ENCODE measurements at places on chromosomes 12 and 14.

DNA sequence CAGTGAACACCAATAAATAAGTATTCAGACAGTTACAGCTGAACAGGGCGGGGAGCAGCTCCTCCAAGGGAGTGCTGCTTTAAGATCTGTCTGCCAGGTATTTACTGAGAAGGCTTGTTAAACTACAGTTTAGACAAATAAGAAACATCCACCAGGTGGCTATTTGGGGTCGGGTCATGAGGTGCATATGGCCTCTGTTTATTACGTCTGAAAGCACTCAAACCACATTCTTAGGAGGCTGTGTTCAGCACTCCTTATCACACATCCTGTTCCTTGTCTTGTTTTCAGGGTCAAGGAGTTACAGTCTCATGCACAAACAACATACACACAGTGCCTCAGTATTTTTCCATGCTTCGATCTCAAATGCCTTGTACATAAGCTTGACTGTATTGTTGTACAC lies 78.8 kb downstream of the KCNMB4 start:
- no peak for DNase-seq

GRCh38 chr12:27424631-27425230 lies 21.8 kb upstream of the SMCO2 start:
- peak; percentile 19 for DNase-seq

GRCh38 chr14:39369029-39369428 lies 63.2 kb downstream of the FBXO33 start:
- no peak for DNase-seq

GRCh38 chr12:118126119-118126757 lies 9.7 kb upstream of the PEBP1 start:
- no peak for DNase-seq

GRCh38 chr14:26286913-26287205 lies 311.0 kb downstream of the NOVA1 start:
- peak; percentile 30 for DNase-seq

- DNase-seq = no peak
Measured at GRCh38 chr12:100796621-100797020, 2.0 kb downstream of the ANO4 start.

DNA sequence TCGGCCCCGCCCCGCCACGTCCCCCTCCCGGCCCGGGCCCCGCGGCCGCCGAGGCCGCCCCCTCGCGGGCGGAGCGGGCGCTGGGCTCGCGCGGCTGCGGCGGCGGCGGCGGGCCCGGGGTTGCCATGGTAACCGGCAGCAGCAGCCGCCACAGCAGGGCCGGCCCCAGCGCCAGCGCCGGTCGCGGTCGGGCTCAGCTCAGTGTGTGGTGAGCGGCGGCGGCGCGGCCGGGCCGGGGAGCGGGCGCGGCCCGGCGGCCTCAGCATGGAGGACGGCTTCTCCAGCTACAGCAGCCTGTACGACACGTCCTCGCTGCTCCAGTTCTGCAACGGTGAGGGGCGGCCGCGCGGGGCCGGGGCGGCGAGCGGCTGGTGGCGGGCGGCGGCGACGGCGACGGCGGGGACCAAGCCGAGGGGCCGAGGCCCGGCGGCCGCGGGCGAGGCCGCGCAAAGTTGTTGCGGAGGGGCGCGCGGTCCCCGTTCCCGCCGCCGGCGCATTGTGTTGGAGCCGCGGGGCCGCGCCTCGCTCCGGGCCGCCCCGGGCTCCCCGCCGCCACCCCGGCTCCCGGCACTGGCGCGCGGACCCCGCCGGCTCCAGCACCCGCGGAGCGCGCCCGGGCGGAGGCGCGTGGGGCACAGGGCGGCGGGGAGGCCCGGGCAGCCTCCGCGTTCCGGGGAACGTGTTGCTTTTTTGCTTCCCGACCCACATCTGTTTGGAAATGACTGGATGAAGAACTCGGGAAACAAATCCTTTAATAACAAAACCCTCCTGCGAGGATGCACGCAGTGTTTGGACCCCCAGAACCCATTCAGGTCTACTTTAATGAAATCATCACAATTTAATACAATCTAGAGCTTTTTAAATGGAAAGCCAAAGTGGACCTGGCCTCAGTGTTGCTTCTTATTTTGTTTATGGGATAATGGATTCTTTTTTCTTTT lies at the start of gene EML1:
Gene EML1 (plus strand): TSS at position 201 of the 938 bp plus-strand sequence. CDS start 64 bp downstream, at position 265.
- peak; percentile 67 for DNase-seq

DNA sequence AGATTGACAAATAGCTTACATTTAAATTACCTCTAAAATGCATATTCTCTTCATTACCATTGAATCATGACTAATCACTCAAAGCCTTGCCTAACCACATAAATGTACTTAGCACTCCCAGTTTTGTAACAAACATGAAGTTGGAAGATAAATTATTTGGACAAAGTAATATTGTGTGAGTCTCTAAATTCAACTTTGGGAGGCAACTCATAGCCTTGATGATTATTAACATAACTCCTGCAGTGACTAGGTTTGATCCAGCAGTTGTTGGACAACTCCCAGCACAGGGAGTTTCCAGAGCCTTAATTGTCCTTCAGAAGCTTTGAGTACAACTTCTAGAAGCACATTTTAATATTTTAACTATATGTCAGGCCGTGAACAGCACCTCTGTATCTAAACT lies 153.4 kb upstream of the PDZRN4 start:
- no peak for DNase-seq

DNA sequence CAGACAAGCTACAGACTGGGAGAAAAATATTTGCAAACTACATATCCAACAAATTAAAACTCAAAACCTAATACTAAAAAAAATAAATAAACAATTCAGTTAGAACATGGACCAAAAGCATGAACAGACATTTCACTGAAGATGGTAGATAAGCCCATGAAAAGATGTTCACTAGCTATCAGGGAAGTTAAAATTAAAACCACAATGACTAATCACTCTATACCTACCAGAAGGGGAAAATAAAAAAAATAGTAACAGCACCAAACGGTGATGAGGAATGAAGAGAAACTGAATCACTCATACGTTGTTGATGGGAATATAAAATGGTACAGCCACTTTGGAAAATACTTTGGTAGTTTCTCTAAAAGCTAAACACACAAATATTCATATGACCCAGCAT lies 31.1 kb upstream of the DHRS7 start:
- no peak for DNase-seq

GRCh38 chr12:106301241-106301610 lies 1.3 kb upstream of the TCP11L2 start:
- no peak for DNase-seq

DNA sequence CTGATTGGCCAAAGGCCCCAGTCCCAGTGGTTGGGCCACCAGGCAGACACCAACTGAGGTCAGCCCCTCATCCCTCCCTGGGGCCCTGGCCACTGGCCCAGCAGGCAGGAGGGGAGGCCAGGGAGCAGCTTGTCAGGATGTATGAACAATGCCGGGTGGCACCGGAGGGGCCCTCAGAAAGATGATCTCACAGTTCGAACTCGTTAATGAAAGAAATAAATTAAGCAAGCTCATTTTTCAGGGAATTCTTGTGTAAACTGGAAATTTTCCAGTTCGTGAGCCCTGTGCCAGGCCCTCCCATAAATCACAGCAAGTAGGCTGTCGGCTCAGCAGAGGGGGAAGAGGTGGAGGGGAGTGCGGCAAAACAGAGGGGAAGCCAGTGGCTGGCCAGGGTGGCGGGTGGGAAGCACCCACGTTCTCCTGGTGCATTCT lies 177.0 kb upstream of the VASH1 start:
- DNase-seq = peak; percentile 61

DNA sequence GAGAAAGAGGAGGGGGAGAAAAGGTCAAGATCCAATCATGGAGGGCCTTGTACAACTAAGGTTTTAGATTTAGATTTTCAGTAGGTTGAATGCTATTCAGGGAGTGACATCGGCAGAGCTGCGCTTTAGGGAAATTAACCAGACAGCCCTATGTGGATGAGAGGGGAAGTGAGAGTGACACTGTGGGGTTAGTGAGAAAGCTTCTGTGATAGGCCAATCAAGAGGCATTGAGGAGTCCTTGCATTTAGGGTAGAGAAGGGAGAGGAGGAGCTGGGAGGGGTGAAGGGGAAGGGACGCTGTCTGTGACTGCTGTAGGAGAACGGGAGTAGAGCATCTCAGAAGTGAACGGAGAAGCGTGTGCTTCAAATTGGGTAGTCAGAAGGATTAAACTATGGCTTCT lies 3.4 kb downstream of the HSD17B6 start:
- no peak for DNase-seq

GRCh38 chr12:90244232-90244631 lies 535.6 kb upstream of the ATP2B1 start:
- no peak for DNase-seq

DNA sequence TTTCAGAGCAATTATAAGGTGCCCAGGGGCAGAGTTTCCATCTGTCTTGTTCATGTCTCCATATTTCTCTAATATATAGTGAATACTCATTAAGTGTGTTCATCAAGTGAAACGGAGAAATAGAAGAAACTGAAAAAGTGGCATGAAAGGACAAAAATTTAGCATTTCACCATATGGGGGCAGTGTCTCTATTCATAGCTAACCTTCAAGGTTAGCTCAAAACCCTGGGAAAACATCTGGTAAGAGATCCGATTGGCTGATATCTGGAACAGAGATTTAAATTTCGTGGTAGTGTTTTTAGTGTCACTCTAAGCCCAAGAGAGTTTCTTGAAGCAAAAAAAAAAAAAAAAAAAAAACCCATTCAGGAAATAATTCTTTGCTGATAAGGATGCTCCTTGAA lies 367.5 kb downstream of the DAD1 start:
- peak; percentile 17 for DNase-seq

DNA sequence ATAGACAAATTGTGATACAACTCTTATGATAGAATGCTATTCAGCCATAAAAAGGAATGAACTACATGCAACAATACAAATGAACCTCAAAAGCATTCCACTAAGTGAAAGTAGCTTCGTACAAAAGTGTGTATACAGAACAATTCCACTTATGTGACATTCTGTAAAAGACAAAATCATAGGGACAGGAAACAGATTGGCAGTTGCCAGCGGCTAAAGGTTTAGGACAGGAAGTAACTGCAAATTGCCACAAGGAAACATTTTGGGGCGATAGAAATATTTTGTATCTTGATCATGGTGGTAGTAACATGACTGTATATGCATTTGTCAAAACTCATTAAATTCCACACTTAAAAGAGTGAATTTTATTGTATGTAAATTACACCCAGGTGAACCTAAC lies 113.4 kb downstream of the CAPZA3 start:
- no peak for DNase-seq

DNA sequence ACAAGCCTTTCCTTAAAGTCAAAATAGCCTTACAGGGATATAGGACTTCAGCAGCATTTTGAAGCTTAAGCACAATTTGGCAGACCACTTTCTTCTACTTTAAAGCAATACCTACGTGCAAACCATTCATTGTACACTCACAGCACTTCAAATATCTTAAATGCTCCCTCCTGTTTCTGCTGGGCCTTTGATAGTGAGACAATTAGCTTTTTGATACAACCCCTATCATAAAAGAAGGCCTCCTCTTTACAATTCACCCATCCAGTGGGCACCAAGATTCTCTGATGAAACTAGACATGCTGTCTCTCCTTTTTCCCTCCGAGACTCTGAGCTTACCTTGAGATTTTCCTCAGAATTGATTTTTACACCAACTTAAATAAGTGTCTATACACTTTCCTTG lies 157.5 kb upstream of the FAR2 start:
- DNase-seq = no peak

DNA sequence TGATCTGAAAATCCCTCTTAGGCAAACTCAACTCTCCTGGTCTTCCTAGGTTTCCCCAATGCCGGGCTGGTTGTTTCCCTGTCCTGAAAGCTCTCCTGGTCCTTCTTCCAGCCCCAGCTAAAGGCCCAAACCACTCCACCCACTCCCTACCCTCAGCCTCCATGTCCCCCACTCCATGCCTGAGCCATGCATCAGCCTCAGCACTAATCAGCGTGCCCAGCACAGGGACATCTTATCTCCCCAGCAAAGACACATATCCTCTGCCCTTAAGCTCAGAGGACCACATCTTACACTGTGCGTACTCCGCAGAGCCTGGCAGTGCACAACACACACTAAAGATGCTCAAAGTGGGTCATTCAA lies 25.9 kb downstream of the ACTN1 start:
- no peak for DNase-seq

GRCh38 chr12:91171476-91171875 lies 11.1 kb downstream of the DCN start:
- DNase-seq = no peak

DNA sequence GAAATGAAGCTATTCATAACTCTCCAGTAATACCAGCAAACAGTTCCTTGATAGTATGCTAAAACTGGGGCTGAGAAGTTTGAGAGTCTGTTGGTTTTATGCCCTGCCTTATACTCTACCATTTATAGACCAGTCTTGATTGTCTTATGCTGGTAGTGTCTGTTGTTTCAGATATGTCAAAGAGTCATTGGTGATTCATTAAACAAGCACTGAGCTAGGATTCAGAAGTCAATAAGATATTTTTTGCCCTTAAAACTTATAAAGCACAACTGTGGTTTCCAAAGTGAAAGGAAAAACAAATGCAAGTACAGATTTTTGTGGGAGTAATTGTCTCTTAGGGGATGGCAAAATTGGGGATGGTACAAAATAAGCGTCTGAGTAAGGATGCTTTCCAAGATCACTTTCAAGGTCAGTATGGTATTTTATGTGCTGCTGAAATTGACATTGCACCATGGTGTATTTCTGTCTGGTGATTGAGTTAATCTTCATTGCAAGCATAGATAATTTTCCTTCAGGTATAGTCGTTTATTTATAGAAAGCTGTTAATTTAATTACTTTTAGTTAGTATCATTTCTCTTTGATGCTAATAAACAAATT lies 289.5 kb upstream of the E2F7 start:
- DNase-seq = no peak

GRCh38 chr12:15446807-15447206 lies 124.5 kb downstream of the PTPRO start:
- no peak for DNase-seq

- no peak for DNase-seq
Measured at GRCh38 chr12:54082397-54082892, 28.8 kb downstream of the HOXC4 start.

DNA sequence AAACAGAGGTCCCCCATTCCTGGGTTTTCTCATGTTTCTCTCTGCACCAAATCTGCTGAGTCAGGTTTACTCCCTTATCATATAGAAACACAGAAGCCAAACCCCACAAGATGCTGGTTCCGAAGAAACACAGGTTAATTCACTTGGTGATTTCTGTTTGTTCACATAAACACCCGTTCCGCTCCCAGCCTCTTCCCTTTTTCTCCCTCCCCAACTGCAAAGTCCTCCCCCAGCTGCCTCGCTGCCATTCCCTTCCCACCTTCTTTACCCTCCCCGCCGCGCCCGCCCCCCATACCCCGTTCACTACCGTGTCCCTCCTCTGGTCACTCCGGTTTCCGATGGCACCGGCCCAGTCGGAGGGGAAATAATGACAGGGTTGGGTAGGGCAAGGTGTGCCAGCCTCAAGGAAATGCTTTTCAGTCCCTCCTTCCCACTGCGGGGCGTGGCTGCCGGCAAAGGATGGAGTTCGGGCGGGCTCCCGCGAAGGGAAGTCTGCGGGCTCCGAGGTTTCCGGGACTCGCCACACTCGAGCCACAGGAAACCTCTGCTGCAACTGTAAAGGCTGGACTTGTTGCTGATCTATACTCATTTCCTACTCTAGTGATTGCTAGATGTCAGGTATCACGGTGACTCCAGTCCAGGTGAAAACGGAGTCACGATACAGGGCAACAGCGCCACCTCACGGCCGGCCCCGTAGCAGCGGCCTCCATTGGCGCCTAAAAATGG lies at the start of gene STYK1:
Gene STYK1 (minus strand): TSS at position 394 of the 726 bp plus-strand sequence. CDS start 39,434 bp downstream, outside the sequence.
- DNase-seq = peak; percentile 67

- DNase-seq = no peak
Measured at GRCh38 chr12:131603939-131604795, 106.7 kb upstream of the SFSWAP start.

- DNase-seq = no peak
Measured at GRCh38 chr12:1324099-1324498, 270.3 kb downstream of the FBXL14 start.

Measured in H4 (cell line).